ENCODE measurements at places on chromosomes 1 and 21.
A peak's percentile ranks its signal among the peaks of the same experiment; 100 is the strongest.

- no peak for DNase-seq
Observed at GRCh38 chr1:231694075-231694431, 67.5 kb downstream of the DISC1 start.

- DNase-seq = no peak
Observed at GRCh38 chr1:48610628-48611542, 138.9 kb upstream of the SPATA6 start.

- no peak for DNase-seq
Observed at GRCh38 chr1:183723571-183723970, 70.5 kb upstream of the APOBEC4 start.

DNA sequence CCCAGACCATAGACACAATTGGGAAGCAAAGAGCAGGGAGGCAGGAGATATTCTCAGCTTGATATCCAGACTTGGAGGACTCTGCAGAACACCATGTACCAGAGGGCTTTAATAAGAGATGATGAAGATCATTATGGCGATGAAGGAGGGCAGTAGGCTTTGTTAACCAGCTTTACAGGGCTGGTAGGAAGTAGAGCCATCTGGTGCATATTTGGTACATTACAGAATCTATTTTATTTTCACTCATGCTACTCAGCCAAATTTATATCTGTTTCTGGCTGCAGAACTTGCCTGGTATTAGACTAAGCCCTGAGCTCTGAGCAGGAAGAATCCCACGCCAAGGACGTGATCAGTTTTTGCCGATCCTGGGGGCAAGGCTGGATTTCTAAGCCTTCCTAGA lies 61.8 kb upstream of the SYT6 start:
- no peak for DNase-seq

DNA sequence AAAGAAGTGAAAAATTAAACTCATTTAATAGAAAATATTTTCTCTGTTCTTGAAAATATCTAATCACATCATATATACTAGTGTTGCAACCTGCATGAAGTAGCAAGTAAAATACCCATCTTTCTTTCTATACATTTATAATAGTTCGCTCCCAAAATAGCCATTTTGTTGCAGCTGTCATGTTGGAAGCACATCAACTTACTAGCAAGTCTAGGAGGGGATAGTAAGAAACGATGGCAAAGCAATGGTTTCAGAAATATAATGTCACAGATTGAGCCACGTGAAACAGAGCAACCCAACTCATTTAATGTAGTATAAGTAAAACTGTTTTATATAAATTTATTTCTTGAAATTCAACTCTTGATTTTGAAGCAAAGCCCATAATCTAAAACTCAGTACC lies 521.8 kb downstream of the LRRIQ3 start:
- no peak for DNase-seq

DNA sequence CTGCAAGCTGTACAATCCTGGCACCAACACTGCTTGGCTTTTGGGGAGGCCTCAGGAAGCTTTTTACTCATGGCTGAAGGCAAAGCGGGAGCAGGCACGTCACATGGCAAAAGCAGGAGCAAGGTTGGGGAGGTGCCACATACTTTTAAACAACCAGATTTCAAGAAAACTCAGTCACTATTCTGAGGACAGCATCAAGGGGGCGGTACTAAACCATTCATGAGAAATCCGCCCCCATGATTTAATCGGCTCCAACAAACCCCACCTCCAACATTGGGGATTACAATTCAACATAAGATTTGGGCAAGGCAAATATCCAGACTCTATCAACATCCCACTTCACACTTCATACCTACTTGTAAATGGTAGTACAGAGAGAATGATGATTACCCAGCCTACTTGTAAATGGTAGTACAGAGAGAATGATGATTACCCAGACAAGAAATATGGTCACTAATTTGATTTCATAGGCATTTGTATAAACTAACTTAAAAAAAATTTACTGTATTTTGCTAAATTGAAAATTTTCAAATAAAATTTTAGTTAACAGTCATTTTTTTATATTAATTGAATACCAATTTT lies 24.9 kb downstream of the ATP5PF start:
- DNase-seq = no peak

DNA sequence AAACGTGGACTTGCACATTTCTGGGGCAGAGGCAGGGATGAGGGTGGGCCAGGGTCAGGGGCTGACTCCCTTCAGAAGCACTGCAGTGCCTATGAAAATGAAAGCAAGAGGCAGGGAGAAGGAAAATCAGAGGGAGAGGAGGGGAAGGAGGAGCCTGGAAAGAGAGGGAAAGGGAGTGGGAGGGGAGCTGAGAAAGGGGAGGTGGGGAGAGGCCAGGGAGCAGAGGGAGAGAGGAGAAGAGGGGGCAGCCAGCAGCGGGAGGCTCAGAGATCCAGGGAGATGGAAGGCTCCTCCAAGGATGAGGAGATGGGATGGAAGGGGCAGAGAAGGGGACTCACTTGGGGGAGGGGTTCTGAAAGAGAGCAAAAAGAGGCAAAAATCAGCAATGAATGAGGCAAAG lies 96.3 kb upstream of the KLHDC7A start:
- DNase-seq = no peak

DNA sequence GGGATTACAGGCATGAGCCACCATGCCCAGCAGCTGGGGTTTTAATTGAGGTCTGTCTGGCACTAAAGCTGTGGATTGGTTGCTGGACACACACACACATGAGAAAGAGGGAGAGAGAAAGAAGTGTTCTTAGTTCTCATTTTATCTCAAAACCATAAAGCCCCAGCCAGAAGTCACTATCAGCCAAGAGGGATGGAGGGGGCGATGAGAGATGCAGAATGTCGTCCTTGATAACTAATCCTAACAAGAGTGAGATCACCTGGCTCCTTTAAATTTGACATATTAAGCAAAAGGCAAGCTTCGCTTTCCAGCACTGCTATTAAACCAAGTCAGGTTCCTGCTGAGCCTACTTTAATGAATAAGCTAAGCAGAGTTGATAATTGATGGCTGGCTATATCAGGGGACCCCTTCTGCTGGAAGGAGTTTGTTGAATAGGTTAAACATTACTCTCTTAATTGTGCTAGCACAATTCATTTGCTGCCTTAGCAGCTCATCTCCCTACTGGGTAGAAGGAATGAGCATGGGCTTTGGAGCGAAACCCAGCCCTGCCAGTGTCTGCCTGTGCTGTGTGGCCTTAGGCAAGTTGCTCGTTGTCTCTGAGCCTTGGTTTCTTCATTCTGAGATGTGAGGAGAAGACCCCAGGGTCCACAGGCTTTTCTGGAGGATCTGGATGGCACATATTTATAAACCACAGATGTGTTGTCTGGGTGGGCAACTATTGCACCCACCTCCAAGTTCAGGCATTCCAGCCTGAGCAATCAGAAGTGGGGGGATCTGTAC lies 50.8 kb downstream of the ALPL start:
- no peak for DNase-seq

DNA sequence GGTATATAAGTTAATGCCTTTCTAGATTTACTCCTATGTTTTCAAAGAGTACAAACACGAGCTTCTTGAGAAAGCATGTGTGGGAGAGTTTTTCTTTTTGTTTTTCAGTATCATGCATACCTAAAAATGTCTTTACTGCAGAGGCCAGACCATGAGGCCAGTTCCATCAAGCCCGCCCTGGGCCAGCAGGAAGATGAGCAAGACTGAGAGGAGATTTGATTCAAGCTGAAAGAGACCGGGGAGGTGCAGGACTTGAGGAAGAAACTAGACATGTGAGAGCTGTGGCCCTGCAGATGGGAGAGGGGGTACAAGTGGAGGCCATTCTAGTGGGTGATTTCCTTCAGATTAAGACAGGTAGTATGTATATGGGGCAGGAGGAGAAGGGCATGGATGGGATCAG lies 33.4 kb upstream of the NTPCR start:
- DNase-seq = no peak

- DNase-seq = no peak
Observed at GRCh38 chr1:26961826-26962225, 1.6 kb upstream of the KDF1 start.

DNA sequence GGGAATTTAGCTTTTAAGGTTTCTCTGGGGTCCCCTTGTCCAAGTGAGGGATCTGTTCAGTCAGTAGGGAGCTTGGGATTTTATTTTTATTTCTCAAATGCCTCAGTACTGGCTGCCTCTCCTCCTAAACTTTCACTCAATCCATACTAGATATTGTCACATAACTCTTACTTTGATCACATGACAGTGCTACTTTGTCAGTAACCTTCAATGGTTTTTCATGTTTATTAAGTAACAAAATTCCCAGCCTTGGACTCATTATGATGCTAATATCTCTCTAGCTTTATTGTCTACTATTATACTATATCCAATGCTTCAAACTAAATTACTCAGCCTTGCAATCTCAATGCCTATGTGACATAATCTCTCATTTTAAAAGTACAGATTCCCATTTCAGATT lies 97.7 kb downstream of the ATP1B1 start:
- no peak for DNase-seq

DNA sequence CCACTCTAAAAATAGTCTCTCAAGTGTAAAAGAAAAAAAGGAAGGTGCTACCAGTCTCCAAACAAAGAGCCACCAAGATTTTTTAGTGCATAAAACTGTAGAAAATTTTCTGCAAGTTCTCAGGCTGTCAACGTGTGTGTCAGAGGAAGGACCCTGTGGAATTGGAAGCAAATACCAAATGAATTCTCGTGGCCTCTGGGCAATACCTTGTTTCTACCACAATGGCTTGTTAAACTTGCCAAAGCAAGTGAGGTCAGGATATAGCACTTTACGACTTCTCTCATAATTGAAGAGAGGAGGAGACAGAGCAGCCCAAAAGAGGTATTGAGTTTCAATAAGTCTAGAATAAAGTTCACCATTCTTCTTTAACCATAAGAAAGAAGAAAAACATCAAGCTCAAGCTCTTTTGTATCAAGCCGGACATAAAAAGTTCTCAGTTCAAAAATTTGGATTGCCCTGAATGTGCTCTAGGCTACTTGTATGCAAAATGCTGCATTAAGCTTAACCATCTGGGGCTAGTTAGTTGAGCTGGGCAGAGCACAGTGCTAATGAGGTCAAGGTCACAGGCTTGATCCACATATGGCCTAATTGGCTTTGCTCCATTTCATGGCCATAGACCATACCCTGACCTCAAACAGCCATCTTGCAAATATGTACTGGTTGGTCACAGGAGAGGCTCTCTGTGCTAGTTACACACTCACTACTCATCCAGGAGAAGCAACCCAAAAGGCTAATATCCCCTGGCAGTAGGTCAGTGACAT lies 60.5 kb downstream of the TBX15 start:
- no peak for DNase-seq

DNA sequence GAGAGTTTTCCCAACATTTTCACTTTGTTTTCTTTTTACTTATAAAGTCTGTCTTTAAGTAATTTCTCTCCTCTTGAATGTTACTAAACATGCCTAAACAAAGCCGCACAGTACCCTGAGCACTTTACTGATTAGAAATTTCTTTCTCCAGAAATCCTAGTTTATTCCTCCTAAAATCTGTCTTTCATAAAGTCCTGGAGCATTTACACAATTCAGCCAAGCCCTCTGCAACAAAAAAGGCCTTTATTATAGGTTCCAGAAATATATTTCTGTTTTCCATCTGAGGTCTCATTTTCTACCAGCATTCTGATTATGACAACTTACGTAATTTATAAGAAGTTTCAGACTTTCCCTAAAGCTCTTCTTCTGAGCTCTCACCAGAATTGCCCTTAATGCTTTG lies 549.5 kb upstream of the OLFM3 start:
- DNase-seq = no peak

DNA sequence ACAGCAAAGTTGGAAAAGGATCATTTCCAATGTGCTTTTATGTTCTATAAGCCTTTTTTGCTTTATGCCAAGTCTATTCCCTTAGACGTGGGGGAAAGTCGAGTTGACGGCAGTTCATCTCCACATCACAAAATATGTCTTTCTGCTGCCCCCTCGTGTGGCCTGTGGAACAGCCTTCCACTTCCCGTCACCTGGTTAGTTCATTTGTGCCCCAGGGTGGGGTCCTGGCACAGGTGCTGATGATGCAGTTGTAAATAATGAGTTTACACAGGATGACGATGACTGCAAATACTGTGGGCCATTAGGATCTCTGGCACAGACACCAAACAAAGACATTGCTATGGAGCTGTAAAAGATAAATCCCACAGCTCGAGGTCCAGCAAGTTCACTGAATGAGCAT lies 10.0 kb upstream of the OTUD3 start:
- DNase-seq = peak; percentile 51

DNA sequence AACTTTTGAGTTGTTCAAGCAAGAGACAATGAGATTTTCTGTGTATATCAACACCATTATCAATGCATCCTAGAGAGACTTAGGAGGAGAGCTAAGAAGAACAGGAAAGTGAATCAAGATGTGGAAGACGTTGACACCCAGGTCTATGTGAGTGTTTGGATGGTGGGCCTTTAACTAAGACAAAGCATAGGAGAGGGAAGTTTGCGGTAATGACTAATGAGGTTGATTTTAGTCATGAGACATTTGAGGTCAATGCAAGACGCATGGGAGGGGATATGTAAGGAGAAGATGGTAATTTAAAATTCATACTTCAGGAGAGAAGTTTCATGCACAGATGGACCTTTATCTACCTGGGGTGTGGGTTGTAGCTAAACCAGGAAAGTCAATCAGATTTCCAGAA lies 269.6 kb downstream of the VAV3 start:
- no peak for DNase-seq

DNA sequence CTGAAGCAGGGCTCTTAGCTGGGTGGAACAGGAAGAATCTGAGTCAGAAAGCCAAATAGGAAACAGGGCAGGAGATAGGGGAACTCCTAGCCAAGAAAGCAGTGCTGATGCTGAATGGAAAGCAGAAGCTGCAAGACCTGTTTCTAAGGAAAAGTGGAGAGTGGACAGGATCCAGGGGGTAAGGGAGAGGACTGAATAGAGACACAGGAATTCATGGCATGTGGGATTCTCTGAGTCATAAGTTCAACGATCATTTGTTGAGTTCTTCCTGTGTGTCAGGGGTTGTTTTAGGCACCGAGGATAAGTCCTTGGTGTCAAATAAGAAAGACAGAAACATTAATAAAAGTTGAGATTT lies 153.8 kb upstream of the FGGY start:
- no peak for DNase-seq

DNA sequence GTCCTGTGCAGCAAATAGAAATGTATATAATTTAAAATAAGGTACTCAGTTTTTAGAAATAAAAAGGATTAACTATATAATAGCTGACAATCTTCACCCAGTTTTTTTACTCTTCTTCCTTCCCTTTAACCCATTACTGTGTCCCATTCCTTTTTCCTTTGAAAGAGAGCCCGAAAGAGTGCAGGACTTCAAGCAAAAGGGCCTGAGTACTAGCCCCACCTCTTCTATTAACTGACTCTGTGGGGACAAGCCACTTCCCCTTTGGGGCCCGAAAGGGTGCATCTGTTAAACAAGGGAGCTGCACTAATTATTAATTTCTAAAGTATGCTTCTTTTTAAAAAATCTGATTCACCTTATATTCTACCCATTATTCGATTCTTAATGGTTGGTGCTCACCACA lies 3.3 kb downstream of the USP24 start:
- DNase-seq = no peak

DNA sequence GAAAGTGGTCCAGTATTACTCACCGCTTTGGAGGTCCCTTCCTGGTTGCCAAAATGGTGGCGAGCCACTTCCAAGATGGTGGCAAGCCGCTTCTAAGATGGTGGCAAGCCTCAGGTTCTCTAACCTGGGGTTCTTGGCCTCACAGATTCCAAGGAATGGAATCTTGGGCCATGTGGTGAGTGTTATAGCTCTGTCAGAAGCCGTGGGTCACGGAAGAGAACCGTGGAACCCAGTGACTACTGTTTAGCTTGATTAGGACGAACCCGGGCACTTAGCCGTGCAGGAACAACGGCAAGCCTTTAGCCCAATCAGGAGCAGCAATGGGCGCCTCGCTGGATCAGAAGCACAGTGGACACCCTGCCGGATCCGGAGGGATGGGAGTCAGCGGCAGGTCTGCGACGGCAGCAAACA lies 356.2 kb upstream of the TMPRSS15 start:
- no peak for DNase-seq

Data from left lobe of liver (tissue), 2 donors.